ENCODE measurements at places on chromosomes 16 and 17.
A peak's percentile ranks its signal among the peaks of the same experiment; 100 is the strongest.

- peak; percentile 69 for DNase-seq
Observed at GRCh38 chr17:49556223-49556943, 19.3 kb upstream of the NXPH3 start.

DNA sequence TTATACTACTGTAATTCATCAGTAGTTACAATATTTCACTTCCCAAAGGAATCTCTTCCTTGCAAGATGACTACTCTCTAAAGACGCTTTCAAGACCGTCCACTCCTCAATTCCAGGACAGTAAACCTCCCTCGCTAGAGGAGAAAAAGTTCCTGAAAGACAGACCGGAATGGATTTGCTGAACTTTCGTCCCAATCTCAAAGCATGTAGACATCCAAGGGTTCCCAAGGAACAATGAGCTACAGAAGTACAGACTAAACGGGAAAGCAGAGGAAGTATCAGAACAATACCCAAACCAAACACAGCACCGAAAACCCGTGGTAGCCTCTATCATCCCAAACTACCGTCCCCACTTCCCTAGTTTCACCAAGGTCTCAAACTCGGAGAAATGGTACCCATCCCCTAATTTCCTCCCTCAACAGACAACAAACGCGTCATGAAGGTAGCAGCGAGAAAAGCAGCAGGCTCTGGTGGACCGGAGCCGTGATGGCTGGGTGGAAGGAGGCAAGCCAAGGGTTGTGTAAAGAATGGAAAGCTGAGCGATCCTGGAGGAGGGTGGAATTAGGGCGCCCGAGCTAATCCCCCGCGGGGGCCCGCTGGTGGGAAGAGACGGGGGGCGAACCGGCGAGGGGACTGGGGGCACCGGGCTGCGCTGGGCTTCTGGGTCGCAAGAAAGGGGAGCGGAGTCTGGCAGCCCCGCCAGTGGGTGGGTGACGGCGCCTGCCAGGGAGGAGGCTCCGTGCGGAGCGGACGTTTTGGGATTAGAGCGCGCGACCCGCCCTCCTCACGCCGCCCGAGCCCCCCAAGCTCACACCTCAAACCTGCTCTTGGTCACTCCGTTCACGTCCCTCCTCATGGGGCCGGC lies 647 bp downstream of the FBXL20 start:
- peak; percentile 7 for DNase-seq

- DNase-seq, result no peak
Observed at GRCh38 chr17:73371836-73372235, 60.0 kb upstream of the CDC42EP4 start.

DNA sequence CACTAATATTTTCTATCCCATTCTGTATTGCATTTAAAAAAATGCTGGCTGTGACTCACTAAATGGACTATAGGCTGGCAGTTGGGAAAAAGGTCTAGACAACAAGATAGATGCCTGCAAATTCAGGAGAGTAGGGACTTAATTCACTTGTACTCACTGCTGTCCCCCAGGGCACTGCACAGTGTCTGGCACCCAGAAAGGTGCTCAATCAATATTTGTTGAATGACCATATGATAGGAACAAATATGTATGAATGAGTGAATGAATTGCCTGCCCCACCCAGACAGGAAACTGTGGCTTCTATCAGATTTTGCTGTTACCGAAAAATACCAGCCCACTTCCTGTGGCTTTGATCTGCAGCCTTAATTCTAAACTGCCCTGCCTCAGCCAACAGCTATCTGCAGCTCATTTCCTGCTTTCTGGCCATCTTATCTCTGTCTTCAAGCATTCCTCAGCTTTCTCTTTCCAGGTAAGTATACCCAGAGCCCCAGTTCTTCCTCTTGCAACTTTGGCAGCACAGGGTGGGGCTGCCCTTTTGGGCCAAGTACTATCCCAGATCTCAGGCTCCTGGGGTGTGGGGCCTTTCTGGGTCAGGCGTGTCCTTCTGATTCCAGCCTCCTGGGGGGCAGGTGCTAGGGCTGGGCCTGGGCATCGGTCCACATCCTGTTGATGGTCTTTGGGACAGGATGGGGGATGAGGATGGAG lies 15.3 kb upstream of the TNS4 start:
- peak; percentile 35 for DNase-seq

DNA sequence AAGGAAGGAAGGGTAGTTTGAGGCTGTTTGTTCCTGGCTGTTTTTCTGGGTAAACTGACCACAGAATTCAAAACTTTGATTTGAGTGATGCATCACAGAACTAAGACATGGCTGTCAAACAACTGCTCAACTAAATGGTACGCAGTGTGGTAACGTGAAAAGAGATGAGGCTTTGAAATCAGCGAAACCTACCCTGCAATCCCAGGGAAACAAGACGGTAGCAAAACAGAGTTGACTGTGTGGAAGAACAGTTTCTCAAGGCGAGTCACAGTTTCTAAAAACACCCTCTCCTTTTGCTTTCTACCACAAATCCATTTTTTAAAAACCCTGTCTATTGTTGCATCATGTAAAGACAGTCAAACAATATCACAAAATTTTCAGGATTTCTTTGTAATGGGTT lies 156.0 kb upstream of the MAF start:
- DNase-seq, result no peak

- no peak for DNase-seq
Observed at GRCh38 chr17:58096892-58097291, 13.7 kb downstream of the DYNLL2 start.

DNA sequence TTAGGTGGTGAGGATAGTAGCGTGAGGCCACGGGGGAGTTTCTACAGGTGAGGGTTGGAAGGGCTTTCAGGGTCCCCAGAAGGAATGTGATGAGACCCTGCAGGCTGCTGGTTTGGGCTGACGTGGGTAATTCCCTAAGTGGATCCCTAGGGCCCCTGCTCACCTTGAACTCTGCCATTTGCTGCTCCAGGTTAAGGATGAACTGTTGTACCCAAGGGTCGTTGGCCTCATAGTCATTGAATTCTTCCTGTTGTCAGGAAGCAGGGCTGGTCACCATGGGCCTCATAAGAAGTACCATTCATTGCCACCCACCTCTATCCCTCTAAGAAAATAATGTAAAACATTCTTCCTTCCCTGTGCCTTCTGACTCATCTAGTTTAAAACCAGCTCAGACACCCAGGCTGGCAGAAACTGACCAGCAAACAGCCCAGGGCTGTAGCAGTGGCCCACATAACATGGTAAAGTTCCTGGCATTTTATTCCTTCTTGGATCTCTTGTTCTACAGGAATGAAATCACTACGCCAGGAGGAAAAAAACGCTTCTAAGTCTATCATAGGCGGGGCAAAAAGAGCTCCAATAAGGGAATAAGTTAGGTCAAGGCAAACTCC lies 27.6 kb downstream of the FCSK start:
- no peak for DNase-seq

- peak; percentile 66 for DNase-seq
Observed at GRCh38 chr16:24041834-24042631, 206.2 kb downstream of the PRKCB start.

DNA sequence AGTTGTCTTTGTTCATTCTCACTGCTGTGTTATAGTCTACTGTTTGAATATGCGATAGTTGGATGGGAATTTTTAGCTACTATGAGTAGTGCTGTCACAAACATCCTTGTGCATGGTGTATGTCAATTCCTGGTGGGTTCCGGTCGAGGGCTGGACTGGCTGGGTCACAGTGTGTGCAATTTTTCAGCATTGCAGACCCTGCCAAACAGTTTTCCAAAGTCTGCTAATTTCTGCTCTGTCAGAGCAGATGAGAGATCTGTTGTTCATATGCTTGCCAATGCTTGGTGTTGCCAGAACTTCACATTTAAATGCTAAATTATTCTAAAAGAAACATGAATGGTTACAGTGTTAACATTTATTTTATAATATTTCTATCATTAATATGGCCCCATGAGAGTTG lies 3.6 kb upstream of the C16orf96 start:
- DNase-seq, result no peak

DNA sequence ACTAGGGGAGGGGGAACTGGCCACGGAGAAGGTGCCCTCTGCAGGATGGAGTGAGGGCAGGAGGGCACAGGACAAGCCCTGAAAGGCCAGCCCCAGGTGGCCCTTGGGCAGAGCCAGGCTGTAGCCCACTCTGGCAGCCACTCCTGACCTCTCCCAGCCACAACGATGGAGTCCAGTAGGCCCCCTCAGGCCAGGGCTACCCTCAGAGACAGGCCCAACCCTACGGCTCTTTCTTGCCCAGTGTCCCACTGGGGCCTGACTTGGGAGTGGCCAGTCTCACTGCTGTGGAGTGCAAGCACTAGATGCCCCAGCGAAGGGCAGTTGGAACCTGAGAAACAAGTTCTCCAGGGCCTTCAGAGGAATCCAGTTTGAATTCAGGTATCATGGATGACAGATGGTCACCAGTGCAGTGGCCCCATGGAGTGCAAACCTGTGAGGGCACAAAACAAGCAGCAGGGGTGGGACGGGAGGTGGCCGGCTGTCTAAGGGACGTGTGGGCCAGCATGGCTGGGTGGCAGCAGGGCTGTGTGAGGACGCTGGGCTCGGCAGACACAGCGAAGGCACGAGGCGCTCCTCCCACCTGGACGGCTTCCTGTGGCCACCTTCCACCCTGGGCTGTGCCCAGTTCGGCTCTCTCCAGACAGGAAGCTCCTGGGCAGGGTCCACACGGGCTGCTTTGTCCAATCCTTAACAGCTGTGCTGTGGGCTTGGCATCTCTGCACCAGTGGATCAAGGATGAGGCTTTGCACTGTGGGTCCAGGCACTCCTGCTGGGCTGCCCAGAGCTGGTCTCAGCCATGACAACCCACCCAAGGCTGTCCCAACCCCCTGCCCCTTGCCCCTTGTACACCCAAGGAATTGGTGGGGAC lies 72.1 kb downstream of the AMFR start:
- no peak for DNase-seq

GRCh38 chr16:1656808-1657617 lies 21.1 kb upstream of the JPT2 start:
- DNase-seq, result no peak

DNA sequence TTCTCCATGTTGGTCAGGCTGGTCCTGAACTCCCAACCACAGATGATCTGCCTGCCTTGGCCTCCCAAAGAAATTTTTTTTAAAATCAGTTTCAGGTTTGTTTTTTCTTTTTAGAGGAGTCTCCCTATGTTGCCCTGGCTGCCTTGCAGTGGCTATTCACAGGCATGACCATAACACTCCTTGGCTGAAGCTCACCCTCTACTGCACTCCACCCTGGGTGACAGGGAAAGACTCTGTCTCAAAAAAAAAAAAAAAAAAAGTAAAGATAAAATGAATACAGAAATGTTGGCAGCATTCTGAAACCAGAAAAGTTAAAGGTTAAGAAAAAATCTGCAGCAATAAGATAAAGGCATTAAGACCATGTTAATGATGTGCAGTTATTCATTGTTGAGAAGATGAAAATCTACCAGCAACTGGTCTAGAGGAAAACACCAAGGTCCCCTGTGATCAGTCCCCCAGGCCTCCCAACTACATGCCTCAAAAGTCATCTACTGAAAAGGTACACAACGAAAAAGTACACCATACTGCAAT lies 15.1 kb downstream of the YWHAE start:
- DNase-seq, result no peak

GRCh38 chr17:1709403-1709951 lies 700 bp downstream of the TLCD2 start:
- no peak for DNase-seq

- no peak for DNase-seq
Observed at GRCh38 chr16:31519759-31520431, 7.8 kb upstream of the AHSP start.

- no peak for DNase-seq
Observed at GRCh38 chr16:27781981-27782880, 232.3 kb downstream of the KATNIP start.

- no peak for DNase-seq
Observed at GRCh38 chr17:37016780-37017179, 68.0 kb downstream of the AATF start.

DNA sequence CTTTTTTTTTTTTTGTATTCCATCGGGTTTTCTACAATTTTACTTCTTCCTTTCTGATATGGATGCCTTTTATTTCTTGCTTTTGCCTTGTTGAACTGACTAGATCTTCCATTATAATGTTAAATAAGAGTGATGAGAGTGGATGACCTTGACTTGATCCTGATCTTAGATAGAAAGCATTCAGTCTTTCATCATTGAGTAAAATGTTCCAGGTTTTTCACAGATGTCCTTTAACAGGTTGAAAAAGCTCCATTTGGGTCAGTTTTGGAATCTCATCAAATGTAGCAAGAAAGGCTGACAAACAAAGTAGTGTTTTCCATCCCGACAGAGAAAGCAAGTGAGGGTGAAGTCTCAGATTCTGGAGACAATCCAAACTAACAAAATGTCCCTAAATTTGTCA lies 27.2 kb upstream of the WIPI1 start:
- no peak for DNase-seq

GRCh38 chr17:9520649-9521048 lies 55.0 kb downstream of the STX8 start:
- no peak for DNase-seq

DNA sequence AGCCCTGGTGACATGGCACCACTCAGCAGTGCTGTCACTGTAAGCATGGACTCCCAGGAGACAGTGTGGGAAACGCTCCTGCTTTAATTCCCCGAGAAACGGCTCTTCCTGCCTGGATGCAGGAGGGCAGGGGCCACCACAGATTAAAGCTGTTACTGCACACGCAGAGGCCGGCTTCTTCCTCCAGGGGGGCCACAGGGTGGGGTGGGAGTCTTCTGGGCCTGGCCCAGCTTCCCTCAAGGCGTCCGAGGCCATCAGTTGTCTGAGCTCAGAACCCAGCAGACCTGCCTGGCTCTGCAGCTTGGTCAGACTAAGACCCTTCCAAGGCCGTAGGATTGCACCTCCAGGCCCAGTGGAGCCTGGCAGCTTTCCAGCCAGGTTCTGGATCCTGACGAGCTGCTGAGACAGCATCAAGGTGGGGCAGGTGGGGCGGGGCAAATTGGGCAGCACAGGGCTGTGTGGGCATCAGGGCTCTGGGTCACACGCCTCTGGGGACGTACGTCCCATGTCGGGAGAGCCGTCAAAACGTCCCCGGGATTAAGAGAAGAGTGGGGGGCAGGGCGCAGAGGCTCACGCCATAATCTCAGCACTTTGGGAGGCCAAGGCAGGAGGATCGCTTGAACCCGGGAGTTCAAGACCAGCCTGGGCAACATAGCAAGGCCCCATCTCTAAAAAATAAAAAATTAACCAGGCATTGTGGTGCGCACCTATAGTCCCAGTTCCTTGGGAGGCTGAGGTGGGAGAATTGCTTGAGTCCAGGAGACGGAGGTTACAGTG lies 5.0 kb upstream of the CAPN15 start:
- no peak for DNase-seq

GRCh38 chr16:17038415-17038814 lies 432.3 kb downstream of the XYLT1 start:
- DNase-seq, result no peak

GRCh38 chr17:4409659-4410058 lies 24.1 kb upstream of the SPNS3 start:
- DNase-seq, result no peak

All from T-helper 1 cell (primary cell).